Esophagus squamous epithelium (tissue), 5 donors: ENCODE measurements at places on chromosomes 7 and 10.

DNA sequence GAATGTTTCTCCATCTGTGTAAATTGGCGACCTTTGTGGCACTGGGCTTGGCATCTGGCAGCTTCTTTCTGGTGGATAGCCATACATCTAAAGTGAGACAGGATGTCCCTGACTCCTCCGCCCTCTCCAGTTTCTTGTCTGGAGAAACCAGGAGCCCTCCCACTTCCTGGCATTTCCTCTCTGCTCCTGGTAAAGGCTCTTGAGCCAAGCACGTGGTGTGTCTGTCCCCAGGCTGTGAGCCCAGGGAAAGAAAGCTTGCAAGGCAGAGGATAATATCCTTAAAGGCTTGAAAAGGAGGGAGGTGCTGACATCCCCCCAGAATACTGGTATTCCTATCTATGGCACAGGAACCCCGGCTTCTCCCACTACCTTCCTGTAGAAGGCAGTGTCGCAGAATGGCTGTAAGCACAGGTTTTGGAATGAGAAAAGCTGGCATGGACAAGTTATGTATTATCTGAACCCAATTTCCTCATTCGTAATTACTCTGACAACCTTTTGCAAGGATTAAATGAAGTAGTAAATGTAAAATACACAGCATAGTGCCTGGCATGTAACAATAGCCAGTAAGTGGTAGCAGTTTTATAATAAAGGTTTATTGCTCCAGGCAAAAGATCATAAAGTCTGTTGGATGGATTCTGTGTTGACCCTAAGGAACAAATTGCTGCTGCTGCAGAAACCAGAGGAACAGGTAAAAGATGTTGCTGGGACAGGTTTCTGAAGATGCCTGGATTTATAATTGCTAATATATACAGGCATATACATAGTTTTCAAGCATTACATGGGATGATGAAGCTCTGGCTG lies 11.8 kb upstream of the ACSL5 start:
- DNase-seq, result no peak

- DNase-seq, result no peak
Observed at GRCh38 chr7:24784277-24784676, 27.0 kb upstream of the GSDME start.

DNA sequence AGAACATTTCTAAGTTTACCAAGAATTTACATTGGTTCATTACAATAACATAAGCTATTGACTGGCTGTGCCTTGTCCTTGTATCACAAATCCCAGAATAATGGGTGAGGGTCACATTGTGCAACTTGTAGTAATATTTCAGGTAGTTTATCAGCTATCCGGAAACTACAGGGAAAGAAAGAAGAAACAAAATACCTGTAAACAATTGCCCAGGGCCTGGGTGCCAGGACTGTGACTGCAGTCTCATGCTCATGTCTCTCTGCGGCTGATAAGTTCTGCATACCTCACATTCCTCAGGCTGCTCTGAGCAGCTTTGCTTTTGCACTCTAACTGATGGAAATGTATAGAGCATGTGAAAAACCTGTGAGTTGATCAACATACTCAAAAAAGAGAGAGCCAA lies 131.8 kb upstream of the TRIM24 start:
- no peak for DNase-seq

DNA sequence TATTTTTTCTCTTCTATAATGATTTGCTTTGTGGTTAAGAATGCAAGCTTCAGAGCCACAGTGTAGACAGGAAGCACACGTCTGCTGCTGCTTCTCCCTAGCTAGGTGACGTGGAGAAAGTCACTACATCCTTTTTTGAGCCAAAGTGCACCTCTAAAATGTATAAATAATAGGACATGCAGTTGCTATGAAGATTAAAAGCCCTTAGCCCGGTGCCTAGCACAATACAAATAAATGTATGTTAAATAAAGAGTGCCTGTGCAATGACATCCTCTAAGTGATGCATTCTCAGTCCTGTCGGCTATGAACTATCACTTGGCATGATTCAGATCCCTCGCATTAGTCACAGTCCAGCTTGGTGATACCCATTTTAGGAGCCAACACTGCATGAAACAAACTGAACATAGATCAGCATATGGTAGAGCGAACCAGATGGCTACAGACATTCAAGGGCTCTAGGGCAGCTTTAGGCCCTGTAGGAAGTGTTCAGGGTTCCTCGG lies 4.8 kb upstream of the TRDMT1 start:
- no peak for DNase-seq

DNA sequence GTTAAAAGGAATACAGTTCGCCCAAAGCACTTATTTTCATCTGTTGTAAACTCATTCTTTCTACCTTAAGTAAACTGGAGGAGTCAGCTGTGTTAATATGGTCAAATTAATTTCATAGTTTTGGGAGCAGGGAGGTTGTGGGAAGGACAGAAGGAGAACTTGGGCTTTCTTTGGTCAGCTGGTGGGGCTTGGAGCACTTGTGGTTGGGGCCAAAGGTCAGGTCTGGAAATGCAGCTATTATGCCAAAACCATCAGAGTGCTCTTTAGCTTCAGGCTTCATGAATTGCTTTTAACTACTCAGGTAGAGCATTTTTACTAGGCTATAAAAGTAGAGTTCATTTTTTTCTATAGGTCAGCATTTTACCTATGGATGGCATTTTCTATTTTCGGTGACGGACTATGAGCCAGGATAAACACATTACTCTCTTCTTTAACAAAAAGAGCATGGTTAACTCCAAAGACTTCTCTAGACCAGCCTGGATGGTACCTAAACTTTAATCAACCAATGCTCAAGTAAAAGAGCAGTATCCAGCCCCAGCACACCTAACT lies 30.0 kb downstream of the STEAP4 start:
- no peak for DNase-seq

DNA sequence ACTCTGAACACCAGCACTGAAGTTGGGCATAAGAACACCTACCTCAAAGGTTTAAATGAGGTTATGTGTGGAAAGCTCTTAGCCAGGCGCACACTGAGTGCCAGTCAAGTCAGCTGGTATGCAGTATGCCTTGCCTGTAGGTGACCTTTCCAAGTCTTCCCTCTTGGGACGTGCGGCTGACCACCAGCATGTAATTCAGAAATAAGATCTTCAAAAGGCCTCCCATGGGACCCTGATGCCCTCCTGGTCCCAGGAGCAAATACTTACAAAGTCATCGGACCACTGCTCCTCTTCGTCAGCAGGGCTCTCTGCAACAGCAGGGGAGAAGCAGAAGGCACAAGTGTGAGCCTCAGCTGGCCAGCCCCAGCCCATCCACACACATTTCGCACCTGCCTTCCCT lies 40.8 kb downstream of the BLNK start:
- no peak for DNase-seq

GRCh38 chr7:2193575-2194305 lies 39.0 kb downstream of the MAD1L1 start:
- DNase-seq, result no peak
